ENCODE measurements at places on chromosomes 2 and 18.

DNA sequence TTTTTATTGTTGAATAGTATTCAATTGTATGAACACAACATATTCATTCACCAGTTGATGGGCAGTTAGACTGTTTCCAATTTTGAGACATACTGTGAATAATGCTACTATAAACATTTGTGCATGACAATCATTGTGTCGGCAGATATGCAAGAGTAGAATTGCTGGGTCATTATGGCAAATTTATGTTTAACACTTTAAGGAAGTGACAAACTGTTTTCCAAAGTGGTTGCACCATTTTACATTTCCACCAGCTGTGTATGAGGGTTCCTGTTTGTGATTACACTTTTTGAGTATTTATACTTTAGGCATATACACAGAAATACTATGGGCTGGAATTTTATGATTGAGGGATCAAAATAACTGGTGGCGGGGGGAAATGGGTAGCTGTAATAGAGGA, 61.2 kb downstream of the MAP4K3 start:
- DNase-seq, result no peak

- no peak for DNase-seq
Observed at GRCh38 chr18:46732801-46733200, 24.1 kb downstream of the ST8SIA5 start.

GRCh38 chr2:23436346-23437098, 51.5 kb downstream of the KLHL29 start:
- no peak for DNase-seq

DNA sequence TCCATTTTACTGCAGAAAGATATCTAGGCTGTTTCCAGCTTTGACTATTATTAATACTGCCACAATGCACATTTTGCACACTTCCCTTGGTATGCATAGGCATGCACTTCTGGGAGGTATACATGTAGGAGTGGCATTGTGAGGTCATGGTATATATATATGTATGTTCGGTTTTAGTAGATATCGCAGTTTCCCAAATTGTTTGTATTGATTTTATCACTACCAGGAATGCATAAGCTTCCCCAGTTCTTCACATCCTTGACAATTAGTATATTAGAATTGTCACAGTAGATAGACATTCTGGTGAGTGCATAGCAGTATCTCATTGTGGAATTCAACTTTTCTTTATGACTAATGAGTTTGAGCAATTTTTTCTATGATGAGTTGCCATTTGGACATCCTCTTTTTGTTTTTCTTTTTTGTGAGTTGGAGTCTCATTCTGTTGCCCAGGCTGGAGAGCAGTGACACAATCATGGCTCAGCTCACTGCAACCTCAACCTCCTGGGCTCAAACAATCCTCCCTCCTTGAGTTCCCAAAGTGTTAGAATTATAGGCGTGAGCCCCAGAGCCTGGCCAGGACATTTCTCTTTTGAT, 4.2 kb upstream of the GRB14 start:
- DNase-seq, result no peak

GRCh38 chr18:23307567-23308295, 145.4 kb upstream of the RIOK3 start:
- no peak for DNase-seq

DNA sequence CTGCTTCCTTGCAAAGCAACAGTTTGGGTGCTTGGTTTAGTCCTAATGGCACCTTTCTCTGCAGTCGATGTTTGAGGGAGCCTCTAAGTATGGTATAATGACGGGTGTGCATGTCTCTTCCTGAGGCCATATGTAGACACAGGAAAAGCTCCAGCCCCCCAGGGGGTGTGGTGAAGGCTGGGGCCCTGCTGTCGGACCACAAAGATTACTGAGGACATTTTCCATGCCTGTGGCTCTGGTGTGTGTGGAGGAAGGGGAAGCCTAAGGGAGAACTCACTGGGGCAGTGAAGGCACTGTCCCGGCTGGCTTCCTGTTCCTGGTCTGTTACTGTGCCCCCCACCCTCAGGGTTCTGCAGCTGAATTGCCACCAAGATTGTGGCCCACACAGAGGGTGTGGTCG, 187.1 kb downstream of the FHOD3 start:
- no peak for DNase-seq

DNA sequence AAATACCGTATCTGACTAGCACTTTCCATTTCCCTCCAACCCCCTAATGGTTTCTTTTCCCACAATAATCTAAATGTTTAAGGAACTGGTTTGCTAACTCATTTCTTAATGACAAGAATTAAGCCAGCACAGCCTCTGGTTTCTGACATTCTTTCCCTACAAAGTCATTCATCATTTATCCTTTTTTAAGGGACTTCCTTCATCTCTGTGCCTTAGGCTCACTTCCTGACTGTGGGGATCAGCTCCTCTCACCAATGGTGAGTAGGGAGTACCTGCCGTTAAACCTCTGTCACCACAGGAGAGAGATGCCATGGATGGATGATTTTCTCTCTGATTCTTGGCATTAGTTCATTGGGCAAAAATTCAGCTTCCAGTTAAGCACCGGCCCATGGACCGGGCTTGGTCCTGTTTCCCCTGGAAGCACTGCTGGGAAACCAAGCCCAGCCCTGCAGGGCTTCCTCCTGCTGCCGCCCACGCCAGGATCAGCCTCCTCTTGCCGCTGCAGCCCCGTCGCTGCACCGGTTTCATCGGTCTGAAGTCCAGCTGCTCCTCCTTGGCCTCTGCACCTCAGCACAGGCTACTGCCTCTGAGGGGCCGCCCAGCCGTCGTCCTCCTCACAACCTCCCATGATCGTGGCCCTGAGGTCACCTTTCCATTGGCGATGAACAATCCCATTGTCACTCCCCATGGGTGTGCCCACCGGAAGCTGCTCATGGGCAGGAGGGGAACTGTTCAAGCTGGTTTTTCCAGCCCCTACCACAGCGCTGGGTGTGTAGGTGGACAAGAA, 64.0 kb upstream of the ZNF516 start:
- no peak for DNase-seq

GRCh38 chr2:43941966-43942365, 53.8 kb downstream of the LRPPRC start:
- no peak for DNase-seq

DNA sequence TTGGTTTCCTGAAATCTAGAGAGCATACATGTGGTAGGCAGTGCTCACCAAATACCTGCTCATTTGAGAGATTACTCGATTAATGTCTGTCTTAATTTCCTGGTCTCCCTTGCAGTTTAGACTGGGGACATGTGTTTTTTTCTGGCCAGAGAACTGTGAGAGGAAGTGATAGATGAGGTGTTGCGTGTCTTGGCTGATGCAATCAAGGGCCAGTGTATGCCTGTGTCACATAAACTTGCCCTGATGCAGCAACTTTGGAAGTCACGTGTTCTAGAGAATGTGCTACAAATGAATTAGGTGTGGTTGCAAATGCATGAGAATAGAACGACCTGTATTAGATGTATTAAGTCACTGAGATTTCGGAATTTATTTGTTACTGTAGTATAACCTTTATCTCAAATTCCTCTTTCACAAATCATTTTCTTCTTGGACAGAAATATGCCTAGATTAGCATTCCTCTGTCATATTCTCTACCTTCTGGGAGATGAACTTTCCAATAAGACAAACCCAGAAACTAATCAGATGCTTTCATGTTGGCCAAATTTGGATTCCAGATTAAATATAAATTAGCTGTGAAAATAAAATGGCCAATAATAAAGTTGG, 9.9 kb upstream of the IL1A start:
- DNase-seq, result peak; percentile 59

DNA sequence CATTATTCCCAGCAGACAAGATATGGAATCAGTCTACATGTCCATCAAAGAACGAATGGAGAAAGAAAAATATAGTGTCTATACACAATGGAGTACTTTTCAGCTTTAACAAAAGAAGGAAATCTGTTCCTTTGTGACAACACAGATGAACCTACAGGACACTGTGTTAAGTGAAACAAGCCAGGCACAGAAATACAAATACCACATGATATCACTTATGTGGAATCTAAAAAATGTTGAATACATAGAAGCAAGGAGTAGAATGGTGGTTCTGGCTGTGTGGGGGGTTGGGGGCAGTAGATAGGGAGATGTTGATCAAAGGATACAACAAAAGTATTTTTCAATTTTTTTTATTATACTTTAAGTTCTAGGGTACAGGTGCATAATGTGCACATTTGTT, 347.7 kb upstream of the MAP2 start:
- no peak for DNase-seq

GRCh38 chr2:158179660-158180059, 78.0 kb downstream of the UPP2 start:
- DNase-seq, result peak; percentile 52

DNA sequence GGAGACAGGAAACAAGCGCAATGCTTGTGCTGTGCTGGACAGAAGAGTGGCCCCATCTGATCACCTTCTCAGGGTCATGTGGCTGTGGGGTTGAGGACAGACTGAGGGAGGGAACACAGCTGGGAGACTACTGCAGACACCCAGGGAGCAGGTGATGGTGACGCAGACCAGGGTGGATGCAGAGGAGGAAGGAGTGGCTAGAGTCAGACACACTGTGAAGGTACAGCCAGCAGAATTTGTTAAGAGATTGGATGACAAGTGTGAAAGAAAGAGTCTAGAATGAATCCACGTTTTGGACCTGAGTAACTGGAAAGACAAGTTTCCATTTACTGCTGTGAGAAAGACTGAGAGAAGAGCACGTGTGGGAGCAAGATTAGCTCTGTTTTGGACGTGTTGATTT, 15.9 kb upstream of the POMC start:
- DNase-seq, result no peak

DNA sequence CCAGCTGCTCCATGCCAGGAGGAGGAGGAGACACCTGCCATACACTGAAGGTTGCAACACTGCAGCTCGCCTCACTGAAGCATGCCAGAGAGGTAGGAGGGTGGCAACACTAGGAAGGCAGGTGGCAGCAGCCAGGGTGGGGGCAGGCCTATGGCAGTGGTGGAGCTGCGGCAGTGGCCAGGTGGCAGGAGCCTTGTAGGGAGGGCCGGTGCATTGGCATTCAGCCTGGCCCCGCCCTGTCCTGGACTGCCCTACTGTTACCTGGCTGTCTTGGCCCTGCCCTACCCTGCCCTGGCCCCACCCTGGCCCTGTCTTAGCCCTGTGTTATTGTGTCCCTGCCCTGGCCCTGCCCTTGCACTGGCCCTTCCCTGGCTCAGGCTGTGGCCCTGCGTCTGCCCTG, 7.4 kb upstream of the ANKRD62 start:
- no peak for DNase-seq

DNA sequence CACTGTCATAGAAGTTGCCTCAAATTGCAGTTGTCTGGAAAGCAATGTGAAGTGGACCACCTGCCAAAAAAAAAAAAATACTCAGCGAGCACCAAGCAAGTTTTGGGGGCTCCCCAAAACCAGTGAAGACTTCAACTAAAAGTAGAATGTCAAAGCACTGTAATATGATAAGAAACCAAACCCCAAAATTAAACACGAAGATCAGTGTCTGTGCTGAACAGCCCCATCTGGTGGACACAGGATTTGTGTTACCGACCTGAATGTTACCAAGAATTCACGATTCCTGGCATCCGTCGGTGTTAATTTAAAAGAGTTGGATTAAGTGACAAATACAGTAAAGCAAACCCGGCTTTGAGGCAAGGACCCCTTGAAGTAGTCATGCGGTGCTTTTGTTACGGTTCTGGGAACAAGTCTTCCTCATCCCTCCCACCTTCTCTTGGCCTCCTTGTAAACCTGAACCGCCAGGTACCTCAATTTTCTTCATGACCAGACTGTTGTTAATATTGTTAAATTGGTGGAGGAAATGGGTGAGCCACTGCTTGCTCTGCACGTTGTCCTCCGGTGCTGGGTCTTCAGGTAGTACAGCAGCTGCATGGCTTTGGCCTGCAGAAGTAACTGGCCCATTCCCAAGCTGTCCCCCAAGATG, 31.3 kb upstream of the SSB start:
- peak; percentile 85 for DNase-seq

GRCh38 chr2:133411857-133412256, 156.4 kb downstream of the NCKAP5 start:
- DNase-seq, result no peak

DNA sequence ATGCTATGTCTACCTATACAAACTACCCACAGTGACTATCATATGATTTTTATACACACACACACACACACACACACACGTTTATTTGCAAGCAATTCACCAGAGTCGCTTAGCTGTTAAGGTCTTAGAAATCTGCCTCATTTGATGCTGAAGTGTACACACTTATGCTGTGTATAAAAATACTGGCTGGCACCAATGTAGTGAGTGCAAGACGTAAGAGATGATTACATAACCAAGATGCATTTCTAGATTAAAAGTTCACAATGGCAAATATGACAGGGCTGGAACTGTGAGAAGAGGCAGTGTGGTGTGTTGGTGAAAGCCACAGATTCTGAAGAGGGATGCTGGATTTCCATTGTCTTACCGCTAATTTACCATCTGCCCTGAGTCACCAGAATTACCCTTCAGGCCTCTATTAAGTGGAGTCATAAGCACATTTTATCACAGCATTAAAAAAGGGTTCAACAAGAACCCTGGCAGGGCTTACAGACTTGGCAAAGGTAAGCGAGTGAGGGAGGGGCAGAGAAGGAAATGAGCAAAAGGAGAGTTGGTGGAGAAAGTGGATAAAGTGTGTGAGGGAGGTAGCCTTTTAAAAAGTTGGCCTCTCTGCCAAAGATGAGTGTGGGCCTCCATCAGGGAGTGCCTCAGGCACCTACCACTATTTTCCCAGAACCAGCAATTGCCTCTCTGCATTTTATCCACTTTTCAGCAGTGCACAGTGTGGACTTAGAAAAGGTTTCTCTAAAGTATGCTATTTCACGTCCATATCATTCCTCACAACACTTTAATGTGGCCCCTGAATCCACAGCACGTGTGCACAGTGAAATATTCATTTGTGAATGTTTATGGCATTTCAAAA, 21.5 kb downstream of the MEIS1 start:
- DNase-seq, result no peak

GRCh38 chr18:24862201-24862816, 401.9 kb downstream of the HRH4 start:
- DNase-seq, result no peak

DNA sequence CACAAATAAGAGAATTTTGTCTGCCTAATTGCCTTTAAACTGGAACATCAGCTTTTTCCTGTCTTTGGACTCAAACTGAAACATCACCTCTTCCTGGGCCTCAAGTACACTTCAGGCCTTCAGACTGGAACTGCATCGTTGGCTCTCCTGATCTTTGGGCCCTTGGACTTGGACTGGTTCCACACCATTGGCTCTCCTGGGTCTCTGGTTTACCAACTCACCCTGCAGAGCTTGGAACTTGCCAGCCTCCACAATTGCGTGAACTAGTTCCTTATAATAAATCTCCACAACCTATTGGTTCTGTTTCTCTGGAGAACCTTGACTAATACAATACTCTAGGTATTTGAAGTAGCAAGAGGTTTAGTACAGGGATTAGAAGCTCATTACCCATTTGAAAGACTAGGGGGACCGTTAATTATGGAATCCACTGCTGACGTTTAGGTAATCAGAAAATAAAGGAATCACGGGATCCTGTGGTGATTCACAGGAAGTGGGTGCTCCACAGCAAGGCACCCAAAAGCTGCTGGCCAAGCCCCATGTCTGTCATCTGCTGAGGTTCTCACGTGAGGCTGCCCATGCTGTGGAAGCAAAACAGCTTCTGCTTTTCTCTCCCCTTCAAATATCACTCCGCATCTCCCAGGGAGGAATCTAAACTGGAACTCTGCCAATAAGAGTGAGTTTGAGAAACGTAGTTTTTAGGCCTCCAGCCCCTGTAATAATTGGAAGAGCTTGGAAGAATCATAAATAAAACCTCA, 20.0 kb upstream of the SGPP2 start:
- DNase-seq, result no peak

Measured in Karpas-422 (cell line).